ENCODE measurements at places on chromosomes 3 and 15.

DNA sequence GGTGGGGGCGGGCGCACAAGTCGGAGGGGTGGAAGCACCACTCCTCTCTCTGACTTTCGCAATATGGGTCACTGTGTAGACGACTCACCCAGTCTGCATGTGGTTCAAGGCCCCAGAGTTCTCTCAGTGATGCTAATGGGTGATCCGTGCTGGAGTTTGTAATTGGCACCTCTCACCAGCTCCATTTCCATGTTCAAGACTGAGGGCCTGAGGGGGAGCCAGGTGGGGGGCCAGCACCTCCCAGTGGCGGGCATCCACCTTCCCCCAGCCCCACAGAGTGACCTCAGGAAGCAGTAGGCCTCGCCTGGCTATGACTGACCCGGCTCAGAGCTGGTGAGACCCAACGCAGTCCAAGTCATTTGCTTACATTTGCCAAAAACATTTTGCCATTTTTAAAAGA lies 230.0 kb upstream of the ST8SIA2 start:
- DNase-seq = no peak

DNA sequence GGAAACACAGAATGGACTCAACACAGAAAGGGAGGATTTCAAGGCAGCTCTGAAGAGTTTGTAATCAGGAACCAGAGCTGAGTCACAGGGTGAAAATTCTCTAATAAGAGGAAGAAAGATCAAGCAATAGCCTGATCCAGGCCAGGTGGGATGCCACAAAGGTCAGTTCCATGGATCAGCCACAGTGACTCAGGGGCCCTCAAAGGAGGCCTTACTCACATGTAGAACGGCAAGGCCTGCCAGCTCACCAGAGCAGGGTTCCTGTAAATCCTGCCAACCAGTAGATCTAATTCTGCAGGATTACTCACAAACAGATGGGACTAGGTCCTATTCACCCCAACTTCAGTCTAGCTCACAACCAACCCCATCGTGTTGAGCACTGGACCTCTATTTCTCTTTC lies 78.3 kb upstream of the PPP2R3A start:
- no peak for DNase-seq

DNA sequence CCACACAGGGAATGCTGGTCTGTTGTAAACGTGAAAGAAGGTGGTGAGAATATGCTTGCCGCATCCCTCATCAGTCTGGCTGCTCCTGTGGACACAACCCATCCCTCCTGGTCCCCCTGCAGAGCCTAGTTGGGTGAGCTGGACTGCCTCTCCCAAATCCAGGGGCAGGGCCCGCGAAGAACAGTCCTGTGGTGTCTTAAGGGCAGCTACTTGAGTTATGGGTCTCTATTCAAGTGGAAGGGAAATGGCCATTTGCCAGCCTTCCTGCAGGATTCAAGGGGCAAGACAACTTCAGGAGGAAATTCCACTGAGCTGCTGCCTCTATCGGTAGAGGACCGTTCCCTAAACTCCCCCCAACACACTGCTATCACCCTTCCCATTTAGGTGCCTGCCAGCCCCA lies 98.9 kb downstream of the IQSEC1 start:
- no peak for DNase-seq

DNA sequence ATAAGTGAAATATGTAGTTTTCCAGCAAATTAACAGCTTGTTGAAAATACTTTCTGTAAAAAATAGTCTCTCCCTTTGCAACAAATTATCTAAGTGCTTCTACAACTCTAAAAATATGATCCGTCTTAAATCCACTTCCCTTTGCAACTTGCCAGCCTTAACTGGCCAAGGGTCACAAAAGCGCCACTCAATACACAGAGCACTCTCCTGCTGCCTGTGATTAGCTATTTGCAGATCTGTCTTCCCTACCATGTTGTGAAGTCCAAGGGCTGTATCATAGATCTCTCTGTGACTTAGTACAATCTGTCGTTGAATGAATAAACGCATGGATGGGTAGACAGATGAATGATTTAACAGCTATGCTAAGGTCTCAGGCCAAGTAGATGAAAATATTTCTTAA lies 76.2 kb downstream of the ITGB5 start:
- no peak for DNase-seq

DNA sequence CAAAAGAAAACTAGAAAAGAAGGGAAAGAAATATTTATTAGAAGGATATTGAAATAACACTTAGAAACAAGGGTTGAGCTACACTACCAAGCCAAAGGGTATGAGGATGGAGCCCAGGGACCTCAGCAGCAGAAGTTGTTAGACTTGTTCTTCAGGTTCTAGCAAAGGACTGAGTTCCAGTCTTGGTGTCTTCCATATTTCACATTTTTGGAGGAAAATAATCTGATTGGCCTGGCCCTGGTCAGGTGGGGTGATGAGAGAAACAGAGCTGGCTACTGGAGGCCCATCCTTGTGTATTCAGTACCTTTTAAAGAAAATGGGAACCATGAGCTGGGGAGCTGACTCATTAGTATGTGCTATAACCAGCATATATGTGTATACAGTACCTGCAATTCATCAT lies 28.2 kb downstream of the PPP4R2 start:
- DNase-seq = no peak

DNA sequence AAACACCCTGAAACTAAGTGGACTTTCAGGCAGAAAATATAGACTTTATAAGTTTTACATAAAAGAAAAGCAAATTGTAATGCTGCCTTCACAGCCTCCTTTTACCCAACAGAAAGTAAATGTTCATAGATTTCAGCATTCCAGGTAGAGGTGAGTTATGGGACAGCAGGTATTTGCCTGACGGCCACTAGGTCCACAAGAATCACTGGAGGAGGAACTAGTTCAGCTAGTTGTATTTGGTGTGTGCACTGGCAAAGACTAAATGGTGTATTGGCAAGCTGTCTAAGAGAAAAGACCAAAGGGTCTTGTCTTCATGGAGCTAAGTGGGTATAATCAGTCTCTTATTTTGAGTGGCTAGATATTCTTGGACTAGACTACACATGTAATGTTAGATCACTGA lies 34.2 kb downstream of the ZNF654 start:
- DNase-seq = no peak

GRCh38 chr3:194423317-194423716 lies 24.3 kb upstream of the GP5 start:
- DNase-seq = no peak

DNA sequence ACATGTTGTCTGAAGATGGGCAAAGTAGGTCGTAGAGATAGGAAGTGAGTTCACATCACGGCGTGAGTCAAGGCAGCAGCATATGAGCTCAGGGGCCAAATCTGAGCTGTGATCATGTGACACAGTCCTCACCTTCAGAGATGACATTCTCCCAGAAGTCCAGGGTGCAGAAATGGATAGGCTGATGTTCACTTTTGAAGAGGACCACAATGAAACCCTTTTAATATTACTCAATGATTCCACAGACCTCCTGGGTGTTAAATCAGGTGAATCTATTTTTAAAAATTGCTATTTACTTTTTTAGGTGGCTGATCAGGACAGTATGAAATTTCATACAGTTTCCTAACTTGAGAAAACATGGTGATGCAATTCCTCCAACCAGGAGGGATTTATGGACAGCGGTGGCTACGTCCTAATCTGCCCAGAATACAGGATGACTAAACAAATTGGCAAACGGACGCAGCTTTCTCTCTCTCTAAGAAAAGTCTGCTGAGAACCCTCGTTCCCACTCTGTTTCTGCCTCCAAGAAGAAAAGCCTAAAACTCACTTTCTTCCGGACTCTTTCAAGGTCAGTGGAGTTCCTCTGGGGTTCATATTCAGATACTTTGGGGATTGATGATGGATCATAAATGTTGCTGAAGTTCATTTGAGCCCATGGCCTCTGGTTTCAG lies 34.4 kb downstream of the B3GNT5 start:
- DNase-seq = no peak

- DNase-seq = no peak
These were observed 48.1 kb downstream of the PYDC2 start for GRCh38 chr3:191509078-191509477.

DNA sequence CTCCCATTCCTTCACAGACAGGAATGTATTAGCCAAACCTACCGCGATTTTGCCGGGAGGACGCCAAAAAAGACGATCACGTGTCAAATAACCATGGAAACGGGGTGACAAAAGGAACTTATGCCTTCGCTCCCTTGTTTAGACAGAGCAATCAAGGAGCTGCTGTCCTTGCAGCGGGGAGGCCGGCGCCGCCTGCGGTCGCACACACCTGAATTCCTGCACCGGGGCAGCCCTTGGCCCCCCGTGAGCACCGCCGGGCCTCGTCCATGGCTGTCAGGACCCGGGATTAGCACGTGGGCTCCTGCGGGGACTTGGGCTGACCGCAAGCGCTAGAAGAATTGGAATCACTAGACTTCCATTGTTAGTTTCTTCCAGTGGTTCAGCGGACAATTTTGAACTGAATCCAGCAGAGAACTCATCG lies 193.1 kb downstream of the SHQ1 start:
- DNase-seq = no peak

DNA sequence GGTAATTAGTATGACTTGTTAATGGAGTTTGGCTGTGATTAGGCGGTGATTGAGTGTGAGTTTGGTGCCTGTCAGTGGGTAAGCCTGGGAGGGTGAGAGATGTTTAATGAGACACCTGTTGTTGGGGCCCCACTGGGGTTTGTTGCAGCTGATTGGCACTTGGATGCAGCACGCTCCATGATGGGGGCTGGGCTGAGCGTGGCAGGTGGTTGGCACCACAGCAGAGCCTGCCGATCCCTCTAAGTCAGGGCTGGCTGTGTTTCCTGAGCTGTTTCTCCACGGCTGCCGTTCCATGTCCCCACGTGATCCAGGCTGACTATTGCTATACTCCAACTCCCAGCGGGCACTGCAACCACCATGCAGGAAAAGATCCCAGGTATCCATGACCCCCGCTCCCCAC lies 93.5 kb upstream of the ARRDC4 start:
- DNase-seq = no peak

DNA sequence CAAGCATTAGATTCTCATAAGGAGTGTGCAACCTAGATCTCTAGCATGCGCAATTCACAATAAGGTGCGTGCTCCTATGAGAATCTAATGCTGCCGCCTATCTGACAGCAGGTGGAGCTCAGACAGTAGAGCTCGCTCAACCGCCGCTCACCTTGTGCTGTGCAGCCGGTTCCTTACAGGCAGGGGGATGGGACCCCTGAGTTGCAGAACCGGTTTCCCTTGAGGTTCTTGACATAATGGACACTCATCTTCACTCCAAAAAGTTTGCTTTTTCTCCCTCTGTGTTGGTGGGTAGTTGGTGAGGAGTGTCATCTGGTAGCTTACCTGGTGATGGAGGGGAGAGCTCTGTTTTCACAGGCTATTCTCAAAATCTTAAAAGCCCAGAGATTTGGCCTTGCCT lies 324.0 kb upstream of the TBL1XR1 start:
- no peak for DNase-seq

- DNase-seq = no peak
These were observed 105.5 kb downstream of the SEMA5B start for GRCh38 chr3:122921791-122922651.

DNA sequence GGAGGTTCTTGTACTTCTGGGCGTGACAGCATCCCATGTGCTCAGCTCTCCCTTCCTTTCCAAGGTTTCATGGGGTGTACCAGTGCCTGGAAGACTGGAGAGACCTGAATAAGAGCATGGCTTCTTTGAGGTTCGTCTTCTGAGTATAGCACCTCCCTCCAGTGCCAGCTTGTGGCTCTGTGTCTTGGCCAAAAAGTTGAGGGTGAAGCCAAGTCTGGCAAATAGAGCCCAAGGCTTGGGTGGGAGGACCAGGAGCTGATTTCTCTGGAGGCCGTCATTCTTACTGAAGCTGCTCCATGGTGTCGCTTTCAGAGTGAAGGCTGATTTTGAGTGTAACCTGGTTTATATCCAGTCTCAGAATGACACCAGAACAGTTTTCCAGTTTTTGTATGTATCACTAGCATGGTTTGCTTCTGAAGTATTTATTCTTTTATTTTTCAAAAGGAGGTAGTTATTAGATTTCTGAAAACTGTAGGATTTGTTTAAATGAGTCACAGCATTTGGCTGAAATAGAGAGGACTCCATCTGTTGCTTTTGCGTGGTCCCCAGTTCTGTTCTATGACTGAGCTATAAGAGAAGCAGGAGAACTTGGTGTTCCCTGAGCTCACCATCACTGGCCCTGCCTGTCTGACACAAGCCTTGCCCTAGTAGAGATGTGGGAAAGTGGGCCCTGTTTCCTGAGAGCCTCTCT lies 47.2 kb downstream of the BSN start:
- no peak for DNase-seq

DNA sequence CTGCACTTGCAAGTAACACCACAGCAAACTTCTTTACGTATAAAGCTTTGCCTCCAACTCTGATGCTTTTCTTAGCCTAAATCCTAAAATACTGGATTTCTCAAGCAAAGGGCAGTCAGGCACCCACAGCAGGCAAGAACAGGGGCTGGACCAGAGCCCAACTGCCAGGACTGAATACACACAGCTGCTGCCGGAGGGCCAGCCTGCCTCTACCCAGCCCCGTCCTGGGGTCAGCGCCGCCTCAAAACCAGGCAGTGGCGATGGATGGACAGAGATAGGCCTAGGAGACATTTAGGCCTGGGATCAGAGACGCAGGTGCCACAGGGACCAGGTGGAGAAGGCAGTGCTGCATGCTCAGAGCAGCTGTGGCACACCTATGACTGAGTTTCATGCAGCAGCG lies 47.6 kb upstream of the SEC61A1 start:
- DNase-seq = no peak

DNA sequence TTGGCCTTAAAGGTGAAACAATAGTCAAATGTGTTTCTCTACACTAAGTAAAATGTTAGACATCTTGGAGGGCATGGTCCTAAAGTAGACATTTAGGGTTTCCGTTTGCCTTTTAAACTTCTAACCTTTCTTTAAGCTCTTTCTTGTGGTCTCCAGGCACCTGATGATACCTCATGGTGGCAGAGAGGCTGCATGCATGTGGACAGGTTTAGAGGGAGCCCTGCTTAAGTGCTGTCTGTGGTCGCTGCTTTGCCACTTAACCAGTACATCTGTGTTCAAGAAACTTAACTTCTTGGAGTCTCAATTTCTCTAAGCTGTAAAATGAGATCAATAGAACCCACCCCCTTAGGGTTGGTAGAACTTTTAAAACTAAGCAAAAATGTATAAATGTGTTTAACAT lies 6.2 kb downstream of the MITF start:
- no peak for DNase-seq

DNA sequence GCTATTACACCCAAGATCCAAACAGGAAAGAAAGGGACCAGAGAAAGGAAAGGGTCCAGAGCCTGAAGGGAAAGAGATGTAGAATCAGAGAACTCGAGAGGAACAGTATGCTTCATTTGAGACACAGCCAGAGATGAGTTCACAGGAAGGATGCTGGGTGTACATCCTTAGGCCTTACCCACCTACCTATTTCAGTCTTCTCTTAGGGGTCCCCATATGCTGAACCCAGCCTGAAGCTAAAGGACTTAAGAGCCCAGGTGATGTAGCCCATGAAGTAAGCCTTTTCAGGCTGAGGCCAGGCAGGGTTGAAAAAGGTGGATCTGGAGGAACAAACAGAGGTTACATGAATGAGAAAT lies 338.0 kb upstream of the KCNH8 start:
- DNase-seq = no peak

- no peak for DNase-seq
These were observed 191.7 kb downstream of the NR1D2 start for GRCh38 chr3:24136624-24137310.

Data from NCI-H2081 treated with DMSO at 0.1 percent for 48 hours (cell line).